Stimulated activated CD8-positive, alpha-beta memory T cell treated with anti-CD3 and anti-CD28 coated beads, Interleukin-15, amount 100 ng/mL, for 1 hour (primary cell): ENCODE measurements at places on chromosomes 16 and 17.

DNA sequence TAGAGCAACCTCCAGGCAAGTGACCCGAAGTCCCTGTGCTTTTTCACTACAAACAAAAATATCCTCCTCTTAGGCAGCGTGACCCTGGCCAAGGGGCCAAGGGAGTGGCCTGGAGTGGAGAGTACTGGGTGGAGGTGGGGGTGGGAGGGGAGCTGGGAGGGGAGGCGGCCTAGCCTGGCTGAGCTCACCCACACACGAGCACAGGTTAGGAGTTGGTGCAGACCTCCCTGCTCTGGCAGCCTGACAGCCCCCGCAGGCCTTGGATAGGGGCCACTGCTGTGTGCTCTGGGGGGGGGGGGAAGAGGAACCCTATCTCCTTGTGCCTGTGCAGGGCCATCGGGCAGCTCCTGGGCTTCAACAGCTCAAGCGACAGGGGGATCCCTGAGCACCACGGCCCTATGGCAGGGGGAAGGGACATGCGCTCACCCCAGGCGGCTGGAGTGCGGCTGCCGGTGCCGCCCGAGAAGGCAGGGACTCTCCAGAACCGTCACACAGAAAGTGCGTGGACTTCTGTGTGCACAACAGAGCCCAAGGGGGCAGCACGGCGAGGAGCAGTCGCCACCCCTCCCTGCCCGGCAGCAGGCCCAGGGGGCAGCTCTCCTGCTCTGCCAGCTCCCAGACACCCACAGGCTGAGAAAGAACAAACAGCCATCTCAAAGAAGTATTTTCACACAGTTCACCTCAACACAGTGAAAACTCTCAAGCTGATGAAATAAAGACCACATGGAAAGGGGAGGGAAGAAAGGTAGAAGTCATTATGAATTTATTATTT lies 13.3 kb downstream of the SLC16A3 start:
- no peak for DNase-seq

- DNase-seq = no peak
These were observed 10.2 kb downstream of the CIBAR2 start for GRCh38 chr16:85101956-85102630.

DNA sequence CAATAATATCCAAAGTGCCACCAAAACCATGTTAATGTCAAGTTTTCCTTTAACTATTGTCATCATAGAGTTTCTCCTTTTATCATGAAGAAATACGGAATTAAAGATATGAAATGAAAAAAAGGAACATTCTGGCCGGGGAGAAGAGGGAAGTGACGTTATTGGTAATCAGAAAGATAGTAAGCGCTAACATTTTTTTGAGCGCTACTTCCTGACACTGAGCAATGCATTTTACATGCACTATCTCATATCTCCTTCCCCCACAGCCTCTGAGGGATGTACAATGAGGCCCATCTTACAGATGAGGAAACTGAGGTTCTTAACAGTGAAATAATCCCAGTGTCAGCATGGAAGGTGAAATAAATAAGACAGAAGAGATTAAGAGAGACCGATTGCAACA lies 410.9 kb downstream of the SOX9 start:
- DNase-seq = no peak

GRCh38 chr17:46769531-46770438 lies 48.7 kb downstream of the WNT3 start:
- DNase-seq = no peak

DNA sequence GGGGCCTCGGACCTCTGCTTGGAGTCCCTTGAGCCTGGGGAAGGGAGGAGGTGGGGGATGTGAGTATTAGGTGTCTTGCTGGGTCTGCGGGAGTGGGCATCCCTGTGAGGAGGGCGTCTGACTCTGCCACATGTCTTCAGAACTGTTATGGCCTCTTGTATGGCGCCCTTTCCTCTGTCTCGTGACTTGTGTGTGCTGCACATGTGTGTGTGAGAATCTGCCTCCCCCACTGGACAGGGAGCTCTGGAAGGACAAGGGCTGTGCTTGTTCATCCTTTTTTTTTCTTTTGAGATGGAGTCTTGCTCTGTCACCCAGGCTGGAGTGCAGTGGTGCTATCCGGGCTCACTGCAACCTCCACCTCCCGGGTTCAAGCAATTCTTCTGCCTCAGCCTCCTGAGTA lies 33.4 kb downstream of the ARHGAP23 start:
- DNase-seq = no peak

- no peak for DNase-seq
These were observed 3.1 kb upstream of the CDRT4 start for GRCh38 chr17:15470536-15470935.

- DNase-seq = no peak
These were observed 45.2 kb upstream of the STAC2 start for GRCh38 chr17:39270923-39271322.

DNA sequence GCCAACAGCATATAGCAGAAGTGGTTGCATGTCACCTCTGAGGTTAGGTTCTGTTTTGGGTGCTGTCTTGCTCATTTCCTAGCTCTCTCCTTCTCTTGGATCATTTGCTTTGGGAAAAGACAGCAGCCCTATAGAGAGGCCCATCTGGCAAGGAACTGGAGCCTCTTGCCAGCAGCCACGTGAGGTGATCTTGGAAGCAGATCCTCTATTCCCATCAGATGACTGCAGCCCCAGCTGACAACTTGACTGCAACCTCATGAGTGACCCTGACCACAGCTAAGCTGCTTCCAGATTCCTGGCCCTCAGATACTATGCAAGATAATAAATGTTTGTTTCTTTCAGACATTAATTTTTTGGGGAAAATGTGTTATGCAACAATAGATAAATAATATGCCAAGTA lies 213.3 kb upstream of the HS3ST4 start:
- DNase-seq = no peak

DNA sequence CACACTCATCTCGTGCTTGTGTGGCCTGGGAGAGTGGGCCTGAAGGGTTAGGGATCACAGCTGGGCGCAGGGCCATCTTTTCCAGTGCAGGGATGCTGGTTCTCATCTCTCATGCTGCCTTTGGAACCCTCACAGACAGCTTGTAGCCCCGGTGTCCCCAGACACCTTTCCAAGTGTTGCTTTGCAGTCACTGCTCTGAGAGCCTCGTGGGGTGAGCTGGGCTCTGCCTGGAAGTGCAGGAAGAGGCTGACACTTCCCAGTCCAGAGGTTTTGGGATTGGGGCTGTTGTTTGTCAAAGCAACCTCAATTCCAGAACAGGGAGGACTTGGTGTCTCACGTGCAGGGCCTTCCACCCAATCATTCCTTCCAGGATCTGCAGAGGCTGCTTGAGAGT lies 28.2 kb downstream of the TBX4 start:
- no peak for DNase-seq

DNA sequence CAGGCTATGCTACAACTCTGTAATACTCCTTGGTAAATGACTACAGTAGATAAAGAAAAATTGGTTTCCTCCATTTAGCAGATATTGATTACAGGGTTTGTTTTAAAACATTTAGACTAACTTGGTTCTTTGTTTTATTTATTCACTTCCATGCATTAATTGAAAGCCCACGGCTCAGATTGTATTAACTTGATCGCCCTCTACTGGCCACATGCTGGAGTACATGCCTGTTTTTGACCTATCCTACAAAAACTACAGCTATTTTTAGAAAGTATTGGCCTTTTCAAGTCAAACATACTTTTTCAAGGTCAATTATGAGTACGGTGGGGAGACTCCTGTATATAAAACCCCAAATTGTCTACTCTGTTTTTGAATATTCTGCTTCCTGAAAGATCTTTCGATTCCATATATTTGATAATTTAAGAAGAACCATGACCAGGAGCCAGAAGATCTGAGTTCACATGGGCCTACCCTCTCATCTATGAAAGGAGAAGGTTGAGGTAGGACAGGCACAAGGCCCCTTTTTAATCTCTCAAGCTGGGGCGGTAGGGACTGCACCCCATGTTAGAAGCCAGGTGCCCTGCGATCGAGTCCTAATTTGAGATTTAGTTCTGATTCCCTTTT lies 51.8 kb downstream of the CA10 start:
- DNase-seq = no peak

DNA sequence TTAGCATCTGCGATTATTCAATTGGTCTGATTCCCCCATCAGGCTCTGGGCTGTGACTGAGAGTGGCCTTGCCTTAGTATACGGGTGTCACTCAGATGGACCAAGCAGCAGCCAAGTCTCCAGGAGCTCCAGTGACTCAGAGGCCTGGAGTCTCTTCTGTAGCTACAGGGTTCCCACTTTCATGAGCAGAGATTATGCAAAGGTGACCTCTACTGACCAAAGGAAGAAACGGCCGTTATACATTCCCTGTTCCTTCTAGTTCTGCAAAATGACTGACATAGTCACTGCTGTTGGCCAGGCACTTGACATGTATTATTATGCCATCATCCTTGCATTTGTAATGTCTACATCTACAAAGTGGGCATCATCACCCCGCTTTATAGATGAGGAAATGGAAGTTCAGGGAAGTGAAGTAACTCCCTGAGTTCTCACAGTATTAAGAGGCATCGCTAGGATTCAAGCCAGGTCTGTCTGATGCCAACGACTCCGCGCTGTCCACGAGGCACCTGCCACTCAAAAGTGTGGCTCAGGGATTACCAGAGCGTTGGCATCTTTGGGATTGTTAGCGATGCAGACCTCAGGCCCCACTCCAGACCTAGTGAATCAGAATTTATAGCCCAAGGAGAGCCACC lies 23.3 kb downstream of the SLC38A7 start:
- no peak for DNase-seq

DNA sequence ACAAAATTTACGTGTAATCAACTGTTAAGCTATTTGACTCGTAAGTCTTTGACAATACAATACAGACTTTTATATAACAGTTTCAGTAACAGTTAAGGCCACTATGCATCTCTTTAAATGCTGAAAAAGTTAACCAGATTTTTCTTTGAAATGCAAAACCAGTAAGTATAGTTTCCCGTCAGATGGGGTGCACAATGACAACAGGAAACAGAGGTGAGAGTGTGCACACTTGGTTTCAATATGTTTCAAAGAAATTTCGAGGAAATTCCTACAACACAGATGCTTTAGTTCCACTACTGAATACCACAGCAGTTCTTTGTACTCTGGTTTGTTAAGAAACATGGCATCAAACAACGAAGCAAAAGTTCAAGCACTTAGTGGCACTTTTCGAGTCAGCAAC lies 48.4 kb downstream of the RNF157 start:
- DNase-seq = no peak

- no peak for DNase-seq
These were observed 536.5 kb upstream of the CDH11 start for GRCh38 chr16:65658349-65658748.

DNA sequence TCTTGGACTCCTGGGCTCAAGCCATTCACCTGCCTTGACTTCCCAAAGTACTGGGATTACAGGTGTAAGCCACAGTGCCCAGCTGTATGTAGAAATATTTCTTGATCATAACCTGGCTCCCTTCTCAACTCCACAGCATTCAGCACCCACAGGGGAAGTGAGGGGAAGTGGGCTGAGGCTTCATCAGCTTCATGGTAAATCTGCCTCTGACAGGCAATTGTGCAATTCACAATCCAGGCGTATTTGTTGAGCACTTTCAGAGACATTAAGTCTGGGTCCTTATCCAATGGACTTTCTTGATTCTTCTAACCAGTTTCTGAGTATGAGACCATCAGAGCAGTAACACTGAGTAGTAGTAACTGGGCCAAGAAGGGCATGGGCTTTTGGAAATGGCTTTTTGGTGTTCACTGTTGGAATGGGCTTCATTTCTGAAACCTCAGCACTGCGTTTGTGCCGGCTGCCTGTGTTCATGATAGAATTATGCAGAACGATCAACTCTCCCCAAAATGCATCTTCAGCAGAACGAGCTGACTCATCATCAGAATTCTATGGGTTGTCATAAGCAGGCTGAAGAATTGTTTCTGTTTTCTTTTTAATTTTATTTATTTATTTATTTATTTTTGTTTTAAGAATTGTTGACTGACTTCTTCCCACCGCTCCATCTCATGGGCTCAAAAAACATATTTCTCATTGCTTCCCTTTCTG lies 28.9 kb downstream of the FAM20A start:
- no peak for DNase-seq

- no peak for DNase-seq
These were observed 22.3 kb downstream of the PGS1 start for GRCh38 chr17:78400581-78401240.

DNA sequence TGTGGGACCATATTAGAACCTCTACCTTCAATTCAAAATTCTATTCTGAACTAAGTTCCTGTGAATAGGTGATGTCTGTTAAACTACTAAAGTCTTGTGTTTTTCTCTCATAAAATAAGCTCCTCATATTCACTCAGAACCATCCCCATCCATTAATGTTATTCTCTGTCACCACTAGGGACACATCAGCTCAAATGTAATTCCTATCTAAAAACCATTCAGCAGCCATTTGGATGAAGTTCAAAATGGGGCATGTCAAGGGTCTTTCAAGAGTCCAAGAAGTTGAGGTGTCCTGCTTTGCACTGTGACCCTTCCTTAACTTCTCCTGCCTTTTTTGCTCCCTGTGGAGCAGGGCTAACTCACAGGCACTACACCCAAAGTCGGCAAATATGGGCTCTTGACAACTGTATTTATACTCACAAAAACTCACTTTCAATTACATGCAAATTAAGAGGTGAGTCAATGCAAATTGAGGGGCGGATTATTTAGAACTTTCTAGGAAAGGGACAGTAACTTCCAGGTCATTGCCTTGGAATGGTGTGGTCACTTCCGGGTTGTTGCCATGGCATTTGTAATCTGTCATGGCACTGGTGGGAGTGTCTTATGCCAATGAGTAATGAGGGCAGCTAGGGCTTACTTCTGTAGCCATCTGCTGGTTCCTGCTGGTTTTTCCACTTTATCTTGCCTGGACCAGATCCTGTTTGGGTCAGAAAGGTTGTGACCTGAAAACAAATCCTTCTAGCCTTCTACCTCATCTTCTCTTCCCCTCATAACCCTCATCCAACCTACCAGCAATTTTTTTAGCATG lies 128.2 kb upstream of the COX10 start:
- DNase-seq = no peak

- no peak for DNase-seq
These were observed 12.5 kb upstream of the CIBAR2 start for GRCh38 chr16:85124636-85125346.

- DNase-seq = no peak
These were observed 44.3 kb downstream of the HOXB1 start for GRCh38 chr17:48486557-48486956.

- no peak for DNase-seq
These were observed 185.5 kb upstream of the NLRP1 start for GRCh38 chr17:5769593-5770354.

GRCh38 chr17:78154903-78155811 lies 9.0 kb downstream of the C17orf99 start:
- DNase-seq = no peak

DNA sequence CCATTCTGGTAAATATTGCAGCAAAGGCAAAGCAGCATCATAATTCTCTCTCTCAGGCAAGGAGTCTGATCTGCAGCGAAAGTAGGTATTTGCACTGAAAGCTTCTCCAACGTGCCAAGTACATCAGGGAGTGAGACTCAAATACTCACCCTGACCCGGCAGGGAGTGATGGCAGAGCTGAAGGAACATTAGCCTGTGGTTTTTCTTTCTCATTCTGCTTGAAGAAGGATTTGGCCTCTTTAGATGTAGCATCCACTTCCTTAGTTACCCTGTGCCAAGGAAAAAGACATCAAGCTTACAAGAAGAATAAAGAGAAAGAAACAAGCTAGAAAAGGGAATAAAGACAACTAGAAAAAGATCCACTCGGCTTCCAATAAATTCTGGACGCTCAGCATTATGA lies 38.4 kb downstream of the CFDP1 start:
- no peak for DNase-seq
